ENCODE measurements at places on chromosomes 7 and 10. TPM values are rescaled to one million over a fixed set of nuclear protein-coding genes. Genes with fewer than 3 reads are reported as not detected.

The PRLHR gene
- not detected for total RNA-seq

The CTAGE4 gene
- not detected for total RNA-seq

The GIMAP7 gene
- total RNA-seq: 104 TPM

The MCM7 gene
- total RNA-seq: 61.0 TPM

The UCN3 gene
- not detected for total RNA-seq

The NPM3 gene
- total RNA-seq: 57.9 TPM
